ENCODE measurements at places on chromosomes 4 and X.

- peak; percentile 24 for DNase-seq
These were observed 150.4 kb downstream of the MGST2 start for GRCh38 chr4:139815778-139816601.

GRCh38 chr4:2265113-2266110 is 3.5 kb upstream of the MXD4 start:
- no peak for DNase-seq

- DNase-seq, result peak; percentile 1
These were observed 85.7 kb downstream of the DIAPH2 start for GRCh38 chrX:96770315-96770714.

DNA sequence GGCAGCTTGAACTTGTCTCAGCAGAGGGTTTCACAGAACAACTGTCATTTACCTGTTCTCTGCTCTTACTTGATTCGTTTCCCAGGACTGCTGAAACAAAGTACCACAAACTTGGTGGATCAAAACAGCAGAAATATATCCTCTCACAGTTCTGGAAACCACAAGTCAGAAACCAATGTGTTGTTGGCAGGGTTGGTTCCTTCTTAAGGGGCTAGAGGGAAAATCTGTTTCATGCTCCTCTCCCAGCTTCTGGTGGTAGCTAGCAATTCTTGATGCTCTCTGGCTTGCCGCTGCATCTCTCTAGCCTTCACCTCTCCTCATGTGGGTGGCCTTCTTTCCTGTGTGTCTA is 4.7 kb downstream of the TLR8 start:
- no peak for DNase-seq

GRCh38 chrX:93538575-93538974 is 134.8 kb downstream of the NAP1L3 start:
- peak; percentile 0 for DNase-seq

DNA sequence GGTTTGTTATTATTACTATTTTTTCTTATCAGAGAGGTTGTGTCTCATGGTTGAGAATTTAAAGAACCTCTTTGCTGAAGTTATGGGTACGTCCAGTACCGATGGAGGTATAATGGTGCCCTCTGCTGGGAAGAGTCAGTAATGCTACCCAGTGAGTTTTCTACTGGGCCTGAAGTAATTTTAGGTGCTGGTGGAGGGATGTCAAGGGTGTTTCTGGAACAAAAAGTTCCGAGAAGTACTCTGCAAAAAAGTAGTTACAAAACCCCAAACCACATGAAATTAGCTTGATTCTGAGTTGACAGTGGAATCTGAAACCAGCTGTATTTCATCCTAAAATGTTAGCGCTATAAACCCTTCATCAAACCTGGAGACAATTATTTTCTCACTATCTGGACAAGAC is 102.5 kb upstream of the MID1 start:
- DNase-seq, result peak; percentile 51
